Fibroblast of mammary gland (primary cell): ENCODE measurements at places on chromosomes 6 and 20.

DNA sequence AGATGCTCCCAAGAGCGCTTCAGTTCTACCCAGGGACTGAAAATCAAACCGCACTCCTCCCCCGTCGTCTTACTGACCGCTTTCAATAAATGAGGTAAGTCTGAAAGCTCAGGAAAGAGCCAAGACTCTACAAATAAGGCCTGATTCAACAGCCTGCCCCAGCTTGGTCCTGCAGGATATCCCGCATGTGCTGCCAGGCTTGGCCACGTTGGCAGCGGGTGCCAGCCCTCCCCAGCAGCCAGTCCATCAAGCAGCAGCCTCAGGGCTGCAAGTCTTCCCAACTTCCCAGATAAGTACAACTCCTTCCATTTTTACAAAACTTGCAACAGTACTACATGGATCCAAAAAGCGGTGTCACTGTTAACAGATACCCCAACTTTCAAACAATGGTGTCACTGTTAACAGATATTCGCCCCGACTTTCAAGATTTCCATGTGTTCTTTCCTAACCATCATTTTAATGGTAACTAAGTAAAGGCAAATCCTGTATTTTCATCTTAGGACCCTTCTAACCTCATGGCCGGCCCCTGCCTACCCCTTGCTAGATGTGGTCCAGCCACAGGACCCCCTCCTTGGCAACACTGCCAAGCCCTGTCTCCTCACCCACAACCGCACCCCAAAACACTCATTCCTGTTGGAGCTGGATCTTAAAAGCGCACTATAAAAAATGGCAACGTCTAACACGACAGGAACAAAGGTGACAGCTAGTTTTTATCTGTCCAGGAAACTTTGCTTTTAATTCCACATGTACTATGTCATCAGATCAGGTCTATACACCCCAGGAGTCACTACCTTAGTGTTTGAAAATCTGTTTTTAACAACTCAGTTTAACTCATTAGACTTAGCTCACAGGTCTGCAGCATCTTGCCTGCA, 28.0 kb downstream of the DIDO1 start:
- no peak for DNase-seq

- no peak for DNase-seq
Observed at GRCh38 chr6:71466362-71466761, 177.8 kb downstream of the OGFRL1 start.

DNA sequence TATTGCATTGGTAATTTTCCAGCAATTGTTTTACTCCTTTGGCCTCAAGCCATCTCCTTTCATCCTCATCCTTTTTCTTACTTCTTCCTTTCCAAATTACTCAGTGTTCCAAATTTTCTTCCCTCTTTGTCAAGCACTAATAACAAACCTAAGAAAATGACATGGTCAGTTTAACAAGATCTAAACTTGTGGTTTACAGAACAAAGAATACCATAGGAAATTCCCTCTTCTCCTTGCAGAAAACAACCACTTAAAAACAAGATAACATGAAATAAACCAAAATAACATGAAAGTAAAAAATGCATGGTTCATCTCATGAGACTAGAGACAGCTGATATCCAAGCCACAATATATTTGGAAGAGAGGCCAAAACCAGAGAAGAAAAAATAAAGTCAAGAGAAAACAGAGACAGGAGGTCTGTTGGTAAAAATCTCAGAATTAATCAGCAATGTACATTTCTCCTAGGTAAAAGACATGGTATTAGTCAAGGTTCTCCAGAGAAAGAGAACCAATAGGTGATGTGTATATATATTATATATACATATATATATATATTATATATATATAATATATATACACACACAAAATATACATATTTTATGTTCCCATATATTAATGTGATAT, 51.0 kb upstream of the SENP6 start:
- DNase-seq = no peak

- DNase-seq = no peak
Observed at GRCh38 chr6:3318821-3319540, 60.2 kb downstream of the PSMG4 start.

DNA sequence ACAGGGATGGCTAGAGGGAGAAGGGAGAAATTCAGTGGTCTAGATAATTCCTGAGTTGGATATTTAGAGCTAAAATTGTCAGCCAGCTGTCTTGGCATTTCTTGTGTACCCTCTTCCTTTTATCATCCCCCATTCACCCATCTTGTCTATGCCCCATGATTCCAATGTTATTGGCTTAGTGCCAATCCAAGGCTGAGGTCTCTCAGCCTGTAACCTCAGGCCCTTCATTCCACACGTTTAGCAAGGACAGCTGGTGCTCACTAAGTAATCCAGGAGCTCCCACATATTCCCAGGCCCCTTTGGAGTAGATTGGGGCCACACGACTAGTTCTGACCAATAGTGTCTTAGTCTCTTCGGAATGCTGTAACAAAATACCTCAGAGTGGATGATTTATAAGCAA, 112.4 kb upstream of the ATXN1 start:
- DNase-seq = no peak

GRCh38 chr20:57657535-57658446, 37.6 kb upstream of the ZBP1 start:
- DNase-seq = no peak

- DNase-seq = no peak
Observed at GRCh38 chr20:44952731-44953130, 7.5 kb downstream of the TOMM34 start.

DNA sequence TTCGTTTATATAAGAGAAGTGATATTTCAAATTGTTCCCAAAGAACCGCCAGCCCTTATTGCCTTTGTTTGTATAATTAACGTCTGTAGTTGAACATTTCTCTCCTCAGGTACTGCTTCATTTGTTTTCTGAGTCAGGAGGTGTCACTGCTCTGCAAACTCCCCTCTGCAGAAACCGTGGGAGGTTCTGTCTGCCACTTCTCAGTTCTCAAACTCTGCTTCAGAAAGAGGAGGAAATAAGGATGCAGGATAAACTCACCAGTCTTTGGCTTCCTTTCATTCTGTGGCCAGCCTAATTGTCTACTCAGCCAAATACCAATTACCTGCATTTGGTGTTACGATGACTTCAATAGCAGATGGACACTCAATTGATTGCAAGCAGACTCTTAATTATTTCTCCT, 149.8 kb downstream of the PAK5 start:
- DNase-seq = no peak

DNA sequence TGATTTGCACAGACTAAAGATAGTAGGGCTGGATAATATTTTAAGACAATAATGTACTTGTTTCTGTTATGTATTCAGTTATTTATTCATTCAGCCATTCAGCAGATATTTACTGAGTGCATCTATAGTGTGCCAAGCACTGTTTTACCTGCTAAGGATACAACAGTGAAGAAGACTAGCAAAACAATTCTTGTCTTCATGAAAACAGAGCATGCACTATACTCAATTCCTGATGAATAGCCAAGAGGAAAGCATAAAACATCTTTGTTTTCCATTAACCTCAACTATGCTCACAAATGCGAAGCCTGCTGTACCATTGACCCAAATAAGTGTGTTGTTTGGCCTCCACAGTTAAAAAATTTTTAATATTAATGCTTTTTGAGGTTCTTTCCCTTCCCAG, 436.7 kb downstream of the BCKDHB start:
- no peak for DNase-seq

- no peak for DNase-seq
Observed at GRCh38 chr6:123953920-123954319, 150.3 kb downstream of the NKAIN2 start.
